ENCODE measurements at places on chromosomes 1 and 21.

DNA sequence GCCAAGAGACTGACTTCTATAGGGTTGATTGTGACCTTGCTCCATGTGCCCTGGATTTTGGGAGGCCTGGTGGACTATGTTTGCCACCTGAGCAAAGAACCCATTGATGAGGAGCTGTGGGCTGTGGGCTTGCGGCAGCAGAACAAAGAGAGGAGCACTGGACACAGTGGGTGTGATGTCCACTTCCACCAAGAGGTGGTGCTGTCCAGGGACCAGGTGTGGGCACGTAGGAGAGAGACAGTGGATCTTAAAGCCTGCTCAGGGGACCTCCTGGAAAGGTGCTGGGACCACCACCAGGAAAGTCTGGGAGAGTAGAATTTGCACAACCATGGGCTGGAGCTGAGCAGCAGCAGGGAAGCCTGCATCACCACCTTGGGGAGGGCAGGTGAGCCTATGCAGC is 106.7 kb upstream of the ETS2 start:
- DNase-seq = no peak

- no peak for DNase-seq
Observed at GRCh38 chr1:195520757-195521156, 1087.5 kb downstream of the KCNT2 start.

DNA sequence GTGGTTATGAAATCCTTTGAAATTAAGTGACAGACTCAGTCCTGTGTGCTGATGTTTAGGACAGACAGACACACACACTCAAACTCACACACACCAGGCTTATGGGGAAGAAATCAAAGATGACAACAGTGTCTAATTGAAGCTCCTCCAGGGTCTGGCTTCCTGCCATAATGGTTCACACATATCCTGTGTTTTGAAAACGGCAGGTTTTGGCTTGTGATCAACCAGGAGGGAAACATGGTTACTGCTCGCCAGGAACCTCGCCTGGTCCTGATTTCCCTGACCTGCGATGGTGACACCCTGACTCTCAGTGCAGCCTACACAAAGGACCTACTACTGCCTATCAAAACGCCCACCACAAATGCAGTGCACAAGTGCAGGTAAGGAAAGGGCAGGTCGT is 4.6 kb downstream of the MTARC1 start:
- DNase-seq = no peak

DNA sequence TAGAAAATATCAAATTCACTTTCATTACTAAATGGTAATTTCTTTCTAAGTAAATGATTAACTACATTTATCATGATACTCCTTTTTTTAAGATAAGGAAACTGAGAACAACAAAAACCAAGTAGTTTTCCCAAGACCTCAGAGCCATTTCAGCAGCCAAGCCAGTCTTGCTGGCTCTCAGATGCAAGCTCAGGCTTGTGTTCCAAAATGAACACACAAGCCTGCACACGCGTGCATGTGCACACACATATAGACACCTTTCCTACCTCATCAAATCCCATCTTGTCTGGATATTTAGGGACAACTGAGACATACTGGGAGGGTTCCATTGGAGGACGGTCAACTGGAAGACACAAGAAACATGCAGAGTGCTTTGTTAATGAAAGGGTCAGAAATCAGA is 83.0 kb downstream of the COLGALT2 start:
- DNase-seq = no peak

DNA sequence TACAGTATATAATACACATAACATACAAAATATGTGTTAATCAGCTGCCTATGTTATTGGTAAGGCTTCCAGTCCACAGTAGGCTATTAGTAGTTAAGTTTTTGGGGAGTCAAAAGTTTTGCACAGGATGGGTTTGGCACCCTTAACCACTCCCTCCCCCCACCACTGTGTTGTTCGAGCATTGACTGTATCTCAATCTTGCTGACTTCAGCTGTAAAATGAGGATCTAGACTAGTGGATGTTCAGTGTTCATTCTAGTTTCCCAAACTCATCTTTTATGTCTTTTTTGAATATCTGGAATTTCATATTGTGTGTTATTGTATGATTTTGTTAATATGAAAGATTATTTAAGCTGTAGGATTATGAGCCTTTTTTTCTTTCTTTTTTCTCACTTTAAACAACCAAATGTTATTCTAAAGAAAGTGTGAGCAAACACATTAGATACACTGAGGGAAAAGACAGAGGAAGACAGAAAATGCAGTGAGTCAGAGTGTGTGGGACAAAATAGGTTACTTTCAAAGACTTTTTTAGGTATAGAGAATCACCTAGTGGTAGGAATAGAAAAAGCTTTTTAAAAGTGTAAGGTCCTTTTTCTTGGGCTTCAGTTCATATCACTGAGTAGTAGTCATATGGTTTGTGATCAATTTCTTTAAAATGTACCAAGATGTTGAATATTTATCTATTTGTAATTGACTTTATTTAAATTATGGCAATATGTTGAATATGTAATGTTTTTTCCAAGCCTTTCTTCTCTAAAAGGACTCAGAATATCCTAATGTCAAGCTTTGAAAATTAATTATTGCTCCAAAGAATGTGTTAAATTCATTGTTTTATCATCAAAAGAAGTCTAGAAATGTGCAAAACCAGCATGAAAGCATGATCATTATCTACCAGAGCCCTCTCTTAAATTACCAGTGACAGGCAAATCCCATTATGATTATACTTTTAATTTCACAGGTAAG is 17.9 kb upstream of the CENPF start:
- DNase-seq = no peak

- no peak for DNase-seq
Observed at GRCh38 chr1:147717051-147717705, 43.2 kb downstream of the GJA5 start.

GRCh38 chr1:230907472-230908205 is 39.3 kb upstream of the C1orf198 start:
- no peak for DNase-seq

DNA sequence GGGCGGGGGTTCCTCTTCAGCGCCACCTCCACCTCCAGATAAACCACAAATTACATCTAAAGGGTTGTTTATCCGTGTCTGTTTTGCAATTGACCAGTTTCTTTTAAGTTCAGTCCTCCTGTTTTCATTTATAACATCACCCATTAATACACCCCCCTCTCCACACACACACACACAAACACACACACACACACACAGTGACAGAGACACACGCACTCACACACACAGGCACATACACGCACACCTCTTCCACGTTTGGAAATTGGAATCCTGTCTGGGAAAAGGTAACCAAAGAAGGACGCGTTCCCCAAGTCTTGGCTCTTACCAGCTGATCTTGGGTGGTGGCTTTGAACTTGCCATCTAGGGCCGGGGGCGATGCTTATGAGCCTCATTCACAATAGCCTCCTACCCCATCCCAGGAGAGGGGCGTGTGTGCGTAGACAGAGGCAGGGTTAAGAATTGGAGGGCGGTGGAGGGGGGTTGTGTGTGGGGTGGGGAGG is 442 bp upstream of the CSMD2 start:
- DNase-seq = peak; percentile 26

- no peak for DNase-seq
Observed at GRCh38 chr1:53995683-53996082, 22.3 kb downstream of the LDLRAD1 start.

DNA sequence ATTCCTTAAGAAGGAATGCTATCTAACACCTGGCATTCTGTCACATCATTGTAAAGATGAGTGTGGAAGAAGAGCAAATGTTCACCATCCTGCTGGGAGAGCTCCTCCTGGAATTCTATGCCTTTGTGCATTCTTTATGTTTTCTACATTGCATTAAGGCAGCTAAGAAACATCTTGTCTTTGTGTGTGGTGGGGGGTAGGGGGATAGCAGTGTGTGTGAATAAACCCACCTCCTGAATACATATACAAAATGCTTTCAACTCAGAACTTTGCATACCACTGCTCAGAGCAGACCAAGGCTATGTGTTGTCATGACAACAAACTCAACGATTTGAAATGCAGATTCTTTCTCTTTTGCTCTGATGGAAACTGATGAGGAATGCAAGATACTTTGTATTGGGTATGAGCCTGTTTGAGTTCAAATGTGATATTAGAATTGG is 193.6 kb upstream of the KAZN start:
- no peak for DNase-seq

DNA sequence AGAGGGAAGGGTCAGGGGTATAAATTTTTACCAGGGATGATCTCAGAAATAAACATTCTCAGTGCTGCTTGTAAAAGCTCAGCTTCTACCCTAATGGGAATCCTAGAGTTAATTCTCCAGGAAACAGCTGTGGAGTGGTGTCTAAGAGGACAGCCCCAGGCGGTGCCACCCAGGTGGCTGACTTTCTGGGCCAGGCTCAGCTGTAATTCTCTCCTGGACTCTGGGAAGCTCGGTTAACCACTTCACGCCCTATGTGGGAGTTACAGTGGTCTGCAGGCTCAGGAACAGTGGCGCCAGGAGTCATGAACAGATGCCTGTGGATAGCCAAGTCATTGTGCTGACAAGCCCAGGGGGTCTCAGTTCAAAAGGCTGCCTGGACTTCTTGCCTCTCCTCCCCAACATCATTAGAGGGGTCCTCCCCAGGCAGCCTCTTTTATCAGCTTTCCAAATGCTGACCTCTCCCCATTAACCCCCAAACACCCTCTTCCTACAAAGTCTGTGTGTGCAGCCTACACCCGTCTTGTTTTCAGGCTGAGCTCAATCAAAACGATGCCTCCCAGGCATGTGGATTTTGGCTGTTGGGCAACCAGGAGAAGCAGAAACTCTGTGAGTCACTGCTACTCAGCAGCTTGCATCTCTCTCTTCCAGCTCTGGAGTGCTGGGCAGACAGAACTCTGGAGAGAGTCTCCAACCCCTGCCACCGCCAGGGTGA is 1.2 kb downstream of the HHIPL2 start:
- DNase-seq = peak; percentile 56

DNA sequence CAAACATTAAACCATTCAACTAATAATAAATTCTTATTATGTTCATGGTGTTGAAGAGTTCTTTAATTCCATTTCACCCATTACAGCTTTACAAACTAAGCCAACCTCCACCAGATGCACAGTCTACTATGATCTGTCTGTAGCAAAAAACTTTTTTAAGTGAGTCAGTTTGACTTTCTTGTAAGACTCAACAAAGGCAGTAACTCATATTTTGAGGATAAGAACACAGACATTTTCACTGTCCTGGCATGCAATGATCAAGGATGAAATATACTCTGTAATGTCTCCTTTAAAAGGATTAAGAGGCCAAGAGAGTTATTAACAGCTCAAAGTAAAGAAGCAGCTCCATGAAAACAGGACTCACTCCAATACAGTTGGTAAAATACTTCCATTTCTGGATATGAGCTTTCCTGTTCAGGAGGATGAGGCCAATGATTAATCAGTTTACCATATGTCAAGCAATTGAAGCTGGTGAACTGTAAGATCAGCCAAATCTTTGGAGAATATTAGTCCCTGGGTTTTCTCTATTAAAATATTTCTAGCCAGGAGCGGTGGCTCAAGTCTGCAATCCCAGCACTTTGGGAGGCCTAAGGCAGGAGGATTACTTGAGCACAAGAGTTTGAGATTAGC is 20.6 kb downstream of the XKR8 start:
- no peak for DNase-seq

DNA sequence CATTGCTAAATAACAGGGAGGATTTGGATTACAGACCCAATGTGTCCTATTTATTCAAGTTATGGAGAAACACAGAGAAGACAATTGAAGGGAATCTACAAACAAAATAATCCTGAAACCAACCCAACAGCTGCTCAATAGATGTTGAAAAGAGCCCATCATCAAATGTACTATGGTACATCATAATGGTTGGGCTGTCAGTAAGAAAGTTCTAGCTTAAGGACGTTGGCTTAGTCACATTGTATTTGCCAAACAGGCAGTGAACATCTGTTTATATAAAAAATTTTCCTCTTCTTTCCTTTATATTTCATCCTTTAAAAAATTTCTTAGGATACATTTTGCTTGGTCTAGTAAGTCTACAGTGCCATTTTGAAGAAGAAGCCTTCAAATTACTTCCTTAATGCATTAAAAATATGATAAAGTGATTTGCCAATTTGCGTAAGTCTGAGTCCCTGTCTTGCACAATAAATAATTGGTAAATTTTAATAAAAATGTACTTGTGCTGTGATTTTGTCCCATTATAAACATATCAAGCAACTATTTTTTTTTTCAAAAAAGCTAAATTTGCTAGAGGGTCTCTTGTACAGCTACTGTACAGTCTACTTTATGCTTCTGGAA is 14.4 kb downstream of the MAP3K7CL start:
- DNase-seq = no peak

- no peak for DNase-seq
Observed at GRCh38 chr1:222910699-222911098, 95.9 kb downstream of the DISP1 start.

GRCh38 chr1:203100516-203100869 is 14.7 kb upstream of the MYOG start:
- DNase-seq = no peak

- DNase-seq = no peak
Observed at GRCh38 chr1:147748676-147749350, 11.6 kb downstream of the GJA5 start.

GRCh38 chr1:214709241-214709640 is 106.2 kb downstream of the CENPF start:
- DNase-seq = no peak

- DNase-seq = peak; percentile 92
Observed at GRCh38 chr1:40708750-40709099, 17.2 kb downstream of the NFYC start.

DNA sequence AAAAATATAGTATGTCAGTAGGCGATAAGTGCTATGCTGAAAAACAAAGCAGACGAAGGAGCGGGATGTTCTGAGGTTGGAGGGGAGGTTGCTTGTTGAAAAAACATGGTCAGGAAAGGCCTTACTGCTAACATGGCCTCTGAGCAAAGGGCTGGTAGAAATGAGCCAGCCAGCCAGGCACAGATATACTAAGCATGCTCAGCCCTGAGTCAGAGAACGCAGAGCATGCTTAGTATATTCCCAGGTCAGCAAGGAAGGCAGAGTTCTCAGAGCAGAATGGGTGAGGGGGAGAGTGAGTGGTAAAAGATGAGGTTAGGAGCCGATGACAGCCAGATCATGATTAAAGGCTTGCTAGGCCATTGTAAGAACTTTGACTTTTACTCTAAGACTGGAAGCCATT is 36.7 kb downstream of the ZBTB40 start:
- DNase-seq = no peak

DNA sequence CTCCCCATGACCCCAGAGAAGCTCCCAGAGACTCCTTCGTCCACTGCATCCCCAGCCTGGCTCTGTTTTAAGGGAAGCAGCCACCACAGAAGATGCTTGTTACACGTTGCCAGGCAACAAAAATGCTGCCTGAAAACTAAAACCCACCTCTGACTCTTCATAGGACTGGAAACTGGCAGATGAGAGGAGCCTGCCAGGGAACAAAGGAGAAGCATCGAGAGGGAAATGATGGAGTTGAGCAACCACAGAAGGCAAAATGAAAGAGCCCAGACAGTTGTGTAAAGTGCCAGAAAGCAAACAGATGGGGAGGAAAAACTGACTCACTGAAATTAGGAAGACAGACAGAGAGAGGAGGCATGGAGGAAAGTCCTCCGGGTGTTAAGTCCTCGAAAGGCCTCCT is 118.4 kb downstream of the KCNN3 start:
- peak; percentile 85 for DNase-seq

- no peak for DNase-seq
Observed at GRCh38 chr1:42983693-42984092, 25.0 kb upstream of the SLC2A1 start.

Data from DMS79 (cell line).